RPMI8226 (cell line): ENCODE measurements at places on chromosomes 2 and 18.

GRCh38 chr2:113851640-113852039 is 38.2 kb upstream of the ACTR3 start:
- no peak for DNase-seq

- peak; percentile 85 for DNase-seq
Measured at GRCh38 chr2:72892506-72893173, 5.4 kb downstream of the SPR start.

DNA sequence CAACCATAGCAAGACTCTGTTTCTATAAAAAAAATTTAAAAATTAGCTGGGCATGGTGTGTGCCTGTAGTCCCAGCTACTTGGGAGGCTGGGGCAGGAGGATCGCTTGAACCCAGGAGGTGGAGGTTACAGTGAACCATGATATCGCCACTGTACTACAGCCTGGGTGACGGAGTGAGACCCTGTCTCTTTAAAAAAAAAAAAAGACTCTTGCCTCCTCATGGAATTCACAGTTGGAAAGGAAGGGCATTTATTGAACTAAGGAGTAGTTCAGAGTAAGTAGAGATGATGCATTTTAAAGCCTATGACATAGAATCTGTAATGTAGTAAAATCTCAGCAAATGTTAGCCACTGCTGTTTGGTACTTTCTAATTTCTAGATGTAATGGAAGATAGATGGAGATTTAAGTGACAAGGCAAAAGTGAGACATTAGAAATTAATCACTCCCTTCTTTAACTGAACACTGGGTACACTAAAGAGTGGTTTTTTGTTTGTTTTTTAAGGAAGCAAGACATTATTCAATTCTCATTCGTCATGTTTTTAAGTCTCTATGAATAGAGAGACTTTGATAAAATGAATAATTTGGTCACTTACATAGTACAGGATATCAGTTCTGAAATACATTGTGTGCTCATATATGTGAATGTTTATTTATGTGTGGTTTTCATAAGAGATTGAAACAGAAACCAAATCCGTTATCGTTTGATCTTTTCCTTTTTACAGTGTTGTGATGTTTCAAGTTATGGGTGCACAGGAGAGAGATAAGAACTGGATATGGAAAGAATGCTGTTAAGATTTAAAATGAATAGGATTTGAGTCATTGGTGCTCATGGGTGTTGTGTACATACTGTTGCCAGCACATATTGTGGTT is 186.1 kb upstream of the STON1 start:
- no peak for DNase-seq

DNA sequence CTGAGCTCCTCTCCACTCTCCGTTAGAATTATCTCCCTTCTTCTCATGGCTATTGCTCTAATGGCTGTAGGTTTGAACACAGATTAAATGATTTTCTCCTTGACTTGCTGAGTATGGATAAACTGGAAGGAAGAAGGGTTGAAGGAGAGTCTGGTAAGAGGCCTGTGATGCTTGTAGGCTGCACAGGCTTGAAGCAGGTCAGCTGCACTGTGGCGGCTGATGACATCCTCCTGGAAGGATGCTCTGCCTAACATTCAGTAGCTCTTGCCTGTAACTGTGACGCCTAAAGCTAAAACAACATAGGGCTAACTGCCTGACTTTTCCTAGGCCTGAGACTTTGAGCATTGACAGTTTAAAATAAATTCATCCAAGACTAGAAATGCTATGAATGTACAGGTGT is 166.3 kb downstream of the MREG start:
- no peak for DNase-seq

DNA sequence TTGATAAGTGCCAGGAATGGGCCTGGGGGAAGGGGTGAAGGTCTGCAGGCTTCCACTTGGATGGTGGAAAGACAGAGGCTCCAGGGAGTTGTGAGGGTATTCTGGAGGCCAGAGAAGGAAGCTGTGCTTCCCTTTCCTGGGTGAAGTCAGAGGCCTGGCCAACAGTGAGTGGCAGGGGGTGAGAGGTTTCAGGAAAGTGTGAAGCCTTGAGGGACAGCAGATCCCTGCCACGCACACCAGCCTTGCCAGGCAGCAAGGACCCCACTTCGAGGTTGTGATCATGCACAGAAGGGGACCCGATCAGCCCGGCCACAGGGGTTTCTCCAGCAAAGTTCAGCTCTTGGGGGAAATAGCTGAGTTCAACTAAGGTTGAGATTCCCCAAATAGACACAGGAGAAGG is 66.5 kb downstream of the SMAD7 start:
- no peak for DNase-seq

DNA sequence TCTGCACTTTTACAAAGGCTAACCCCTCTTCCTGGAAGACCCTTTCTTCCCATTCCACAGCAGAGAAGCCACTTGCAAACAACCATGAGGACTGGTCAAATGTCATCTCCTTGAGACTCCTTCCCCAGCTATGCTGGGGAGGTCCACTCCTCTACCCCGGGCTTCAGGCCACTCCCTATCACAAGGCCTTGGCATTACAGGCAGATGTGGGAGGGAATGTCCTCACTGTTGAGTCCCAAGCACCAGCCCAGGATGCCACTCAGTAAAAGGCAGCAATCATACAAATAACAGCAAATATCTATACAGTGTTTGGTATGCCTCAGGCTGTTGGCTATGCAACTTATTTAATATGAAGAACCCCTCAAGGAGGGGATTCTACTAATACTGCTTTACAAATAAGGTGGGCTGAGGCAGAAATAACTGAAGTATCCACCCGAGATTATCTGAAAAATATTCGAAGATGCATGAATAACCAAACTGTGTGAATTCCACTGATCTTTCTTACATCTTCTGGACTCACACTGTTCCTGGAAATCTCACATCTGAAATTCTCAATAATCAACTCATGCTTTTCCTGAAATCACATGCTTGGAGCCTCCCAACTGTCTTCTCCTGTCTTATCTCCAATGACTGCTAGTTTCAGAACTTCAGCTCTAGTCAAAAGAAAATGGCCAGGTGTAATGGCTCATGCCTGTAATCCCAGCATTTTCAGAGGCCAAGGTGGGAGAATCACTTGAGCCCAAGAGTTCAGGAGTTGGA is 226.3 kb downstream of the TCF4 start:
- no peak for DNase-seq

- no peak for DNase-seq
Measured at GRCh38 chr18:42559069-42559690, 556.3 kb downstream of the RIT2 start.

DNA sequence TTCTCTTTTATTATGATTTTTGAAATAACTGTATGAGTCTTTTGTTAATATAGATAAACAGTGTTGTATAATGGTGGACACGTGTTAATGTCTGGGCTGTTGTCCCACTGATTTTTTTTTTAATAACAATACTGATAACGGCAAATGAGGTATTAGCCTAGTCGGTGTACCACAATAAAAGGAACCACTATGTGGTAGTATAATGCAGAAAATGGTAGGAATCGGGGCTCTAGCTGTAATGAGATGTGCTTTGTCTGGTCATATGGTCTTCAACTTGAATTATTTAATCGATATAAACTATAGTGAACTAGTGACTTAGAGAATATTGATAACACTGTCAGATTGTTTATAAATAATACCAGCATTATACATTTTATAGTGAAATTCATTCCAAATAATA is 517.9 kb upstream of the SPHKAP start:
- no peak for DNase-seq

DNA sequence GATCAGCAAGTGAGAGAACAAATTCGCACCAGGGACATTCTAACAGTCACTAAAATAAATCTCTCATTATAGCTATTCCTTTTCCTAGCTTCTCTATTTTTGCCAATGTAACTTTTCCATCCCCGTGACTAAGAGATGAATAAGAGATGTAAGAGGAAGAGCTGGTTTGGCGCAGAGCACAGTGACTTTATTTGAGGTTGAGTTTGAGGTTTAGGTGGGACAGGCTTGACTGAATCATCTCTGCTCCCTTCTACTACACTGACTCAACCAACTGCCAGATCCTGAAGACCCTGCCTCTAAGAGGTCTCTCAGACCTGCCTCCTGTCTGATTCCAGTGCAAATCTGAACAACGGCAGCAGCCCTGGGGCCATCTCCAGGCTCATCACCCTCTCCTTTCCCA is 28.0 kb downstream of the RFX8 start:
- no peak for DNase-seq

GRCh38 chr2:229071292-229071976 is 199.7 kb downstream of the PID1 start:
- DNase-seq = no peak

DNA sequence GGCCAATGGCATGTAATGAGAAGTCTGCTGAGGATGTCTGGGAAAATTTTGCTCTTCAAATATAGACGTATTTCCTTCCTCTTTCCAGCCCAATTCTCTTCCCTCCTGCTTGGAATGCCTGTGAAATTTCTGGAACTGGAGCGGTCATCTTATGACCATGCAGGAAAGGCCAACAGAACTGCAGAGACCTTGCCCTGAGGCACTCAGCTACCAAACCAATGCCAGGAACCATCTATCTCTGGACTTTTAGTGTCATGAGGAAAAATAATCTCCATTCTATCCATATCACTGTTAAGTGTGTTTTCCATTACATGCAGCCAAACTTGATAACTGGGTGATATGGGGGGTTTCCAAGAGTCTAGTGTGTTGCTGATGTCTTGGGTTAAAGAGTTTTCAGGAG is 363.7 kb downstream of the SLC4A3 start:
- no peak for DNase-seq

- peak; percentile 15 for DNase-seq
Measured at GRCh38 chr18:31497404-31497835, 557 bp upstream of the DSG2 start.

- no peak for DNase-seq
Measured at GRCh38 chr2:126449677-126450076, 206.3 kb upstream of the GYPC start.

GRCh38 chr2:62136956-62137830 is 58.7 kb upstream of the B3GNT2 start:
- DNase-seq = no peak

DNA sequence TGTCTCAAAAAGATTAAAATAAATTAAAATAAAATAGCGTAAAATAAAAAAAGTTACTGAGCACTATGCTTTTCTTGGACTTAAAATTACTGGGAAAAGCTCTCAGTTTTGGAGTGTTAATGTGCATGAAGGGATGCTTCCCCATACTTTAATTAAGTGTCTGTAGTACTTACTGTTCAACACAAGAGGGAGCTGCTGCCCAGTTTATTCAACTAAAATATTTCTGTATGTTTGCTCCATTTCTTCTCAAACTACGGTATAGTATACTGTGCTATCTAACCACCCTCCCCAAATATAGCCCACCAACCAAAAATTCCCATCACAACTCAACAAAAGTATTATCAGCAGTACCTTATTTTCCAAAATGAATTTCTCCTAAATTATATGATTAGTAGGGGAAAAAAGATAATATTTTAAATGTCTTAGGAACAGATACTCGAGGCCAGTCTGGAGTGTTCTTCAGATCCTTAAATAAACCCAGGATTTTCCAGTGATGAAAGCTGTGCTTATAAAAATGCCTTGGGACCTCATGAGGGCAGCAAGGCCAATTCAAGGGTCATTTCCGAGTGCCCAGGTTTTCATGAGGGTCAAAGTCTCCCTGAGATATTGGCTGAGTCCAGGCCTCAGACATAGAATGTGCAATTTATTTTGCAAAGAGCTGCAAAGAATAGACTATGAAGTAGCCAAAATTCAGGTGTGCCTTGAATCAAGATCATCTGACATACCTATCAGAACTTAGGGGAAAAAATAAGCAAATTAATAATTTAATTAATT is 64.1 kb downstream of the CHRNA1 start:
- DNase-seq = peak; percentile 56
